ENCODE measurements at places on chromosomes 12 and 14.

- DNase-seq: no peak
These were observed 160.2 kb downstream of the DAD1 start for GRCh38 chr14:22428700-22429291.

DNA sequence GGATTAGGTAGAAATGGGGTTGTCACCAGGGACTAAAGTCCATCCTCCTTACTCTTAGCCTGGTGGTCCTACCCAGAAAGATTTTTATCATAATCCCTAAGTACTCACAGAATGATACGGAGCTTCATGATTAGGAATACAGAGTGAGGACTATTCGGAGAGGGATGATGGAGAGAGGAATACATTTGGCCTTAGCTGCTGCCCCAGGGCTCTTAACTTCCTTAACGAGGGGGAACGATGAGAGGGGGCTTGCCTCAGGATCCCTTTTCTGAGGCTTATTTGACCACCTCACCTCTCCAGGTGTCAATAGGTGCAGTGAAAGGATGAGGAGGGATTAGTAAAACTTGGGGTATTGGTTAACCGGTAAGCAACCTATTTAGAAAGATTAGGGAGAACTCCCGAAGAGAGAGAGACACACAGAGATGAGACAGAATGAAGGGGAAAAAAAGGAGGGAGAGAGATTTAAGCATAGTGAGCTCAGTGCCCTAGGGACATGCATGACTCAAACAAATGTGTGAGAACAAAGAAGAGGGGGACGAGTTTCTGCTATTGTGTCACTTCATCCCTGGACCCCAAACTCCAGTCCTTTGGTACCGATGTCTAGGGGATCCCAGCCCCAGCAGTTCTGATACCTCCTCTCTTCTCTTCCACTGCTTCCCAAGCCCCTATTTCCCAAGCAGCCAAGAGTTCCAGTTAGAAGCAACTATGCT lies 1.1 kb downstream of the NFE2 start:
- DNase-seq: no peak

GRCh38 chr12:91818227-91819131 lies 327.2 kb downstream of the BTG1 start:
- no peak for DNase-seq

DNA sequence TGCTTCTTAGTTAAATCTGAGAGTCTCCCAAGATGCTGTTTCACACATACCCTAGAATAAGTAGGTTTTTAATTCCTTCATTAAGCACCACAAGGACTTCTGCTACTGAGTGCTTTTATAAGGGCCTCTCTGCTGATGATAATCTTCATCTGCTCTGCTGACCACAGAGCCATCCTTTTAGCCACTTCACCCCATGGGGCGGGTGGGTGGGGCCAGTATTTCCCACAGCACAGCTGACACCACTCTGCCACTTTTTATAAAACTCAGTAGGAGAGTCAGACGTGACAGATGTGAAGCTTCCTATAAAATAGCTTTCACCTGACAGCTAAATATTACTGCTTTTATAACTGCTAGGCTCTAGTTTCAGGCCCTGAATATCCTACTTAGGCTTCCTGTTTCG lies 20.3 kb downstream of the FCF1 start:
- DNase-seq: no peak

- no peak for DNase-seq
These were observed 283 bp downstream of the VIPAS39 start for GRCh38 chr14:77457115-77457521.

DNA sequence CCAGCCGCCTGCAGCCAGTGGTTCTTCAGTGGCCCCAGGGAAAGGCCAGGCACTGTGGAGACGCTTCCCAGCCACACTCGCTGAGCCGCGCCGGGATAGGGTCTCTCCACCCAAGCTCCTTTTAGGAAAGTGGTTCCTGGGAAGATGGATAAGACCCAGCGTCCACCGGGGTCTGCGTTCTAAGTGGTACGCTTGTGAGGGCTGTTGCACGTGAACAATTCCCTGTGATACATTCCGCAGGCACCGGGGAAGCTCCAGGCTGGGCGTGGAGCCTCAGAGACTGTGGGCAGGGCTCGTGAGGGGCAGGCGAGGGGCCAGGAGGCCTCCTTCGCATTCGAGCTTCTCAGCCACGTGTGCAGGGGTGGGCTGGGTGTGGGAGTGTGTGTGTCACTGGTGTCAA lies 48.4 kb downstream of the GALNT9 start:
- no peak for DNase-seq

DNA sequence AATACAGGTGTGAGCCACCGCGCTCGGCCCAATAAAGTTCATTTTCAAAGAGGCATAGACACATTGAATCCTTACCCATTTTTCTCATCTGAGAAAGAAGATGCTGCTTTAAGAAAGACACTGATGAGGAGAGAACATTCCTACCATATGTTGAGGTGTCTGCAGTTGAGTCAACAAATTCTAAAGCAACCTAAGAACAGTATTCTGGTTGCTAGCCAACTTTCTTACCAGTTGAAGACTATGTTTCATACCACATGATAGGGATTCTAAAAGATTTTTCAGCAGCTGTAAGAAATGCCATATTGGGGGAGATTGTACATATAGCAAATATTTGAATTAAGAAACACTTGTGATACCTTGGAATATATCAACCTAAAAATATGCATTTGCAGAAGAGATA lies 160.1 kb downstream of the SRGAP1 start:
- no peak for DNase-seq

DNA sequence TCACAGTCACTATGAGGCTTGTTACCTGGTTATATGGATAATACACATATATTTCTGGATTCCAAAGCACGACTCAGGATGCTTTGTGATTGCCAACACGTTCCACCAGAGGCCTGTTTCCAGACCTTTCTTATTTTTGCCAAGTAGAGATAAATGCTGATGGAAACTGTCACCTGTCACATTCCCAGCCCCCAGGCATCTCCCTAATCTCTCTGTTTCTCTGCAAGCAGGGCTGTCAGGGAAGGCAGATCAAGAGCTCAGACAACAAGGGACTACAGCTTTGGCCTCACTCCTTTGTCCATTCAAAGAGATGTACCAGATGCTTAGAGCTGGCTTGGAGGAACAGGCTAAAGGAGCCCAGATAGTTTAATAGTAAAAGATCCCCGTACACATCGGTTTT lies 21.8 kb upstream of the DDHD1 start:
- no peak for DNase-seq

DNA sequence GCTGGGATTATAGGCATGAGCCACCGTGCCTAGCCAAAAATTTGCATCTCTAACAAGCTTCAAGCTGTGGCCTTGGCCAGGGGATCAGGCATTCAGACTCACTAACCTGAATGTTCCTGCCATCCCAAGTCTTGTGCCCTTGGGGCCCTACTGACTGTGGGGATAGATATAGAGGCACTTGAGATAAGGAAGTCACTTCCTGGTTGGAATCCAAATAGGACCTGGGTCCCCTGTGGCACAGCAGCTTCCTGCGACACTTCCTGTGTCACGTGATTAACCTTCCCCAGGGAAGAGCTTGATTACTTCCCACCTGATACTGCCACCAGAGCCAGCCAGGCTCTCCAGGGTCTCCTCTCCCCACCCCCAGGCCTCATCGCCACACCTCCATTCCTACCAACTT lies 128.2 kb downstream of the BCL11B start:
- DNase-seq: no peak

- no peak for DNase-seq
These were observed 30.3 kb downstream of the MIS18BP1 start for GRCh38 chr14:45222485-45223262.

DNA sequence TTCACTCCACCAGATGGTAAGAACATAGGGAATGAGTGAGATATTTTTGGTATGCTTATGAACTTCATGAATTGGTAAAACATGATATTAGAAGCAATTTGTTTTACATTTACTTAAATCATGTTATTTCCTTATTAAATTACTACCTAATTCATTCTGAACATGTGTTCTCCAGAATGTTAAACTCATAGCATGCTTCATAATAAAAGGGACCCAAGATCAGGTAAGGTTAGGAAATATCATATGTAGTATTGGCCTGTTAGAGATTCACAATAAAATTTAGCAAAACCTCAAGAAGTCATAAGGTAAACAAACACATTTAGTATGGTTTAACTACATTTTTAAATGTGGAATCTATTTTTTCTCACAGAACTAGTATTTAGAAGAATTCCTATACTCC lies 28.2 kb downstream of the PTPRQ start:
- DNase-seq: no peak

GRCh38 chr12:79688376-79689060 lies 2.2 kb downstream of the PAWR start:
- peak; percentile 48 for DNase-seq

DNA sequence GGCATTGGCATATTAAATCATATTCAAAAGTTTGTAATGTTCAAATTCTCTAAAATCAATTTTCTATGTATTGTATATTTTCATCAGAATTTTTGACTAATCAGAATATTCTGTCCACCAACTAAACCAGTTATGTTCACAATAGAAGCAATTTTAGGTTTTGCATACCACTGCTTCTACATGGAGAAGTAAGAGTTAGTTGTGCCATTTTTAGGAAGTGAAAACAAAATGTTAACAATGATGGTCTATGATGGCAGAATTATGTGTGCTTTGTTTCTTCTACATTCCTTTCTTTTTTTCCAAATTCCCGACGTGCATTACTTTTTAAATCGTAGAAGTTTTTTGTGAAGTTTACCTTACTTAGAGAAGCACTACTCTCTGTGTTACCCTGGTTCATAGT lies 29.5 kb downstream of the ABHD12B start:
- no peak for DNase-seq

- no peak for DNase-seq
These were observed 191.0 kb downstream of the FBXL14 start for GRCh38 chr12:1403417-1403816.

All from naive B cell (primary cell).